ENCODE measurements at places on chromosomes 7 and 10. TPM values are rescaled to one million over a fixed set of nuclear protein-coding genes. Genes with fewer than 3 reads are reported as not detected.
A peak's percentile ranks its signal among the peaks of the same experiment; 100 is the strongest.

ODAD2 gene
- 12.1 TPM for total RNA-seq

- no peaks in the 10 kb centered on the region for H3K36me3 ChIP-seq
- no peak for DNase-seq
- H3K27me3 ChIP-seq, result no peaks in the 10 kb centered on the region
These were observed 66.8 kb downstream of the TRIL start for GRCh38 chr7:28891192-28891875.

DNA sequence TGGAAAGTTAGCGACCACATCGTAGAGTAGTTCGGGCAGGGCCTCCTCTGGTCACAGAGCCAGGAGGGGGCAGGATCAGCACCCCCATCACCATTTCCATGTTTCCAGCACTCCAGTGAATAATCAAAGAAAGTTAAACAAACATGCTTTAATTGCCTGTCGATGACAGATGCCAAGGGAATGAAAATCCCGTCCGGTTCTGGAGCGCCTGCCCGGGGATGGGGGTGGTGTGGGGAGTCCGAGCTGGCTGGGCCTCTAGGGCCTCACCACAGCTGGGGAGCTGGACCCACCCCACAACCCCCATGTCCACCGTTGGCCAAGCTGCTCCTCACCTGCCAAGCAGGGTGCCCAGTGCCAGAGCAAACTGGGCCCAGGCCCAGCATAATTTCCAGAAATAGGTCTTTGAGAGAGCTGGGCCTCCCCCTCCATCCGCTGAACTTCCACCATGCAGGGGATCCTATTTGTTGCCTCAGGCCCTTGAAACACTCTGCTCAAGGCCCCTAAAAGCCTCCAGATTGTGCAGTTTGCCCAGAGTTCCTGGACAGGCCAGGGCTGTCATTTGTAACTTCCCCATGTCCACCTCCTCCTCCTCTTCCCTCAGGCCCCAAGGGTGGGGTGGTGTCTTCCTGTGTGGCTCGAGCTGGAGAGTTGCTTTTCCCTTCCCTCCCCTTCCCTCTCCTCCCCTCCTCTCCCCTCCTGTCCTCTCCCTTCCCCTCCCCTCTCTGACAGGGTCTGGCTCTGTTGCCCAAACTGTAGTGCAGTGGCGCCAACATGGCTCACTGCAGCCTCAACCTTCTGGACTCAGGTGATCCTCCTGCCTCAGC is 101.0 kb downstream of the MYL10 start:
- no peaks in the 10 kb centered on the region for H3K36me3 ChIP-seq
- no peaks in the 10 kb centered on the region for H3K27me3 ChIP-seq
- no peak overlapping the region for H3K4me3 ChIP-seq
- DNase-seq, result peak; percentile 98

HABP2 gene
- 1.3 TPM for total RNA-seq

Measured in lung (tissue), 17 donors.